ENCODE measurements at places on chromosomes 11 and 22. TPM values are rescaled to one million over a fixed set of nuclear protein-coding genes. Genes with fewer than 3 reads are reported as not detected.

- H3K36me3 ChIP-seq: no peaks in the 10 kb centered on the region
- H3K27me3 ChIP-seq: no peaks in the 10 kb centered on the region
- no peak overlapping the region for H3K27ac ChIP-seq
- H3K4me3 ChIP-seq: no peak overlapping the region
- DNase-seq: no peak
Observed at GRCh38 chr11:96052921-96053651, 129.2 kb upstream of the MTMR2 start.

DNA sequence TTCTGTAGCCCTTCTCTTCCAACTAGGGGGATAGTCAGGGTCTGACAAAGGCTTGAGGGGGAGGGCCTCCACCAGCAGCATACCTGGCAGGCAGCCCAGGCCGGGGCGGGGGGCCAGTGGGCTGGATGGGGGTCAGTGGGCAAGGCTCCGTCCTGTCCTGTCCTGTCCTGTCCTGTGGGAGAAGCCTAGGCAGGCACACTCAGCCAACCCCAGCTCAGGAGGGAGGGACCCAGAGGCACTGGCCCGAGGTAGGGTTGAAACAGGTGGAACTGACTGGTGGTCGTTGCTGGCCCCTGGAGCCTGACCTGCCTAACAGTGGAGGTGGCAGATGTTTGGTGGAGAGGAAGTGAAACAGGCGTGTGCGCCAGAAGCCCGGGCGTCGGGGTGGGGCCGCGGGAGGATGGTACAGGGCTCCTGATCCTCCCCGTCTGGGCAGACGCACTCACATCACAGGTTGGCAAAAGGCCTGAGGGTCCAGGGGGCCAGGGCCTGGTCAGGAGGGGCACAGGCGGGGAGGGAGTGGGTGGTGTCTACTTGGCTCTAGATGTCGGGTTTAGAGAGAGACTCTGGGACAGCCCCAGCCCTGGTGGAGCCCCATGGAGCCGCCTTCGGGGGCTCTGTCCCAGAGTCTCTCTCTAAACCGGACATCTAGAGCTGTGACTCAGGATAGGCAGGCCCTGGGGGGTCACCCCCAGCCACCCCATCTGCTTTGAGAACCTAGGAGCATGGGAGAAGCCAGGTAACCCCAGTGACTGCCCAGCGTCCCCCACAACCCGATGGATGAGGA, 32.5 kb upstream of the GRAMD4 start:
- H3K4me1 ChIP-seq: peaks cover 40% of the 10 kb centered on the region
- no peaks in the 10 kb centered on the region for H3K36me3 ChIP-seq
- no peak overlapping the region for H3K4me3 ChIP-seq

DNA sequence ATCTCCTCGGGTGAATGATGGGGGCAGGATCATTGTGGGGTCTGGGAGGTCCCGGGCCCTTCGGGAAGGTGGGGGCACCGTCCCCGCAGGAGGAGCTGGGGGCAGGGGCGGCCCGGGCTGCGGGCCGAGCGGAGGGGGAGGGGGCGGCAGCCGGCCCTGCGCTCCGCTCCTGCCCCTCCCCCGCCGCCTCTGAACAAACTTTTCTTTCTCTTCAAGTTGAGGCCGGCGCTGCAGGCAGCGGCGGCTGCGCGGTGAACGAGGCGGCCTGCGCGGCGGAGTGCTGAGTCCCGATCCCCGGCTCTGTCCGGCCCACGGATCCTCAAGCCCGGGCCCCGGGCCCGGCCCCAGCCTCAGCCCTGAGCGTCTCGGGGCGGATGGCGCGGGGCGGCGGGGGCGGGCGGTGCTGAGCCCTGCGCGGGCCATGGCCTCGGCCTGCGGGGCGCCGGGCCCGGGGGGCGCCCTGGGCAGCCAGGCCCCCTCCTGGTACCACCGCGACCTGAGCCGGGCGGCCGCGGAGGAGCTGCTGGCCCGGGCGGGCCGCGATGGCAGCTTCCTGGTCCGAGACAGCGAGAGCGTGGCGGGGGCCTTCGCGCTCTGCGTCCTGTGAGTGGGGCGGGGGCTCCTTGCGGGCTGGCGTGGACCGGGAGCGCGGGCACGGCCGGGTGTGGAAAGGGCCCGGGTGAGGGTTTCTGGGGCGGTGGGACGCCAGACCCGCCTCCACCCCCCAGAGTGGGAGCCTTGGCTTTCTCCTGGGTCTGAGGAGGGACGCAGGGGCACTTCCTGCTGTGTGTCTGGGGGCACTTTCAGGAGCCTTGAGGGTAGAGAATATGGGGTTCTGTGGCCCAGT, at the start of gene INPPL1:
TSS of gene INPPL1 (plus strand) at position 204 of the 847 bp plus-strand sequence. CDS start at position 422, 218 bp downstream.
- 0 out of 2 replicates have a peak, but pooled peaks cover 2% of the 10 kb centered on the region for H3K27me3 ChIP-seq
- peak within 1 kb of the TSS; percentile 94 for H3K4me3 ChIP-seq
- H3K36me3 ChIP-seq: peaks cover 10% of the 10 kb centered on the region
- peak; percentile 58 for DNase-seq
- peak within 1 kb of the TSS; percentile 89 for H3K27ac ChIP-seq
- H3K4me1 ChIP-seq: peaks cover 29% of the 10 kb centered on the region

GRCh38 chr11:17238377-17238776, 30.6 kb upstream of the PIK3C2A start:
- H3K27me3 ChIP-seq: peaks cover 3% of the 10 kb centered on the region
- no peak for DNase-seq
- no peaks in the 10 kb centered on the region for H3K36me3 ChIP-seq
- no peak overlapping the region for H3K27ac ChIP-seq
- H3K4me1 ChIP-seq: no peaks in the 10 kb centered on the region

GRCh38 chr11:32894149-32894827, 1.7 kb downstream of the QSER1 start:
- peaks cover 25% of the 10 kb centered on the region for H3K36me3 ChIP-seq
- peak overlapping the region; percentile 99 for H3K27ac ChIP-seq
- peak overlapping the region; percentile 89 for H3K4me3 ChIP-seq
- peaks cover 58% of the 10 kb centered on the region for H3K4me1 ChIP-seq
- no peaks in the 10 kb centered on the region for H3K27me3 ChIP-seq

DNA sequence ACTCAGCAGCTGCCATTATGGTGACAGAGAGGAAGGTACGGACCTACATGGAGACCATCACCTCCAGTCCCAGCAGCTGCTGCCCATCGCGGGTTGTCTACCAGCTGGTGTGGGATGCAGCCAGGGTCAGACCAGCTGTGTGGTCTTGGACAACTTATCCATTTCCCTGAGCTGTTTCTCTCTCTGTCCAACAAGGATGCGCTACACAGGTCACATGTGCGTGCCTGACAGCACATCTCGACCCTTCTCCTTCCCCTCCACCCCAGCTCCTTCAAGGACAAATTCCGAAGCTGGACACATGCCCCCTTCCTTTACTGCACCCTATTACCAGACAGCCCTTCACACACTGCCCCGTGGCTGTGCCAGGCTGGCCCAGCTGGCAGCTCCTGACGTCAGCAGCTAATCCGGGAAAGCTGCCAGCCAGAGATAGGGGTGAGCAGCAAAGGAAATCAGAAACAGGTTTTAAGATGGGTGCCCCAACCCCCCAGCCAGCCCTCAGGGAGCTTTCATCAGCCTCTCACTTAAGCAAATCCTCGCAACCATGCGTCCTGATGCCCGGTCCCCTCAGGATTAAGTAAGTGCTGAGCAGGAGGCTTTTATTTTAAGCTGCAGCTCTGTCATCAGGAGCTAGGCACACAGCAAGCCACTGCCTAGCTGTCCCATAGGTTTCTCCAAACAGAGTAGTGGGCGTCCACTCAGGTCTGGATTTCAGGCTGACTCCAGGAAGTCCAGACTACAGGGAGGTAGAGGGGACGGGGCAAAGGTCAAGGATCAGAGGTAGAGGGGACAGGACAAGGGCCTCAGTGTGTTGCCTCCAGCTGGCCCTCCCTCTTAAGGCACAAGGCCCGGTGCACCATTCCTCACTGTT, 20.3 kb downstream of the TEF start:
- no peaks in the 10 kb centered on the region for H3K36me3 ChIP-seq
- DNase-seq: no peak
- no peak overlapping the region for H3K27ac ChIP-seq
- no peaks in the 10 kb centered on the region for H3K27me3 ChIP-seq

GRCh38 chr11:34654483-34655334, 33.8 kb downstream of the EHF start:
- DNase-seq: peak; percentile 12
- 0 out of 2 replicates have a peak, but pooled peaks cover 3% of the 10 kb centered on the region for H3K36me3 ChIP-seq
- peaks cover 57% of the 10 kb centered on the region for H3K4me1 ChIP-seq
- peak overlapping the region; percentile 52 for H3K27ac ChIP-seq

GRCh38 chr11:107468596-107468995, 11.0 kb upstream of the CWF19L2 start:
- no peaks in the 10 kb centered on the region for H3K36me3 ChIP-seq
- no peak overlapping the region for H3K27ac ChIP-seq
- no peak for DNase-seq
- H3K4me1 ChIP-seq: no peaks in the 10 kb centered on the region
- H3K27me3 ChIP-seq: peaks cover 11% of the 10 kb centered on the region

DNA sequence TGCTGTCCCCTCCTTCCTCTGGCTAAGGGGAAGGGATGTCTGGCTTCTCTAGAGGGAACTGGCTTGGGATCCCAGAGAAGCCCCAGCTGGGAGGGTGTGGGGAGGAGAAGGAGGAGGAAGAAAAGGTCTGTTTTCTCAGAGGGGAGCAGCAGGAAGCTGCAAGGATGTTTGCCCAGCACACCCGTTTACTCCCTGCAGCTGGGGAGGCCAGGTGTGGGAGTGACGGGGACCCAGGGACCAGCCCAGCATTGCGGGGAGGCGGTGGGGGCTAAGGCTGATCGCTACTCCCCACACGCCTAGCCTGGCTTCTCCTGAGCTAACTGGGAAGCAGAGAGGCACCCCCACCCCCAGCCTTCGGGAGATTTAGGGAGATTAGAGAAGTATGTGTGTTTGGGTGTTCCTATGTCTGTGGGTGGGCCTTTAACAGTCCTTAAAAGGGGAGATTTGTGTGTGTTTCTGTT, 3.9 kb downstream of the CREB3L1 start:
- H3K4me1 ChIP-seq: peaks cover 48% of the 10 kb centered on the region
- DNase-seq: no peak
- no peaks in the 10 kb centered on the region for H3K36me3 ChIP-seq
- H3K27me3 ChIP-seq: peaks cover 7% of the 10 kb centered on the region
- peak overlapping the region; percentile 56 for H3K27ac ChIP-seq

GRCh38 chr22:41369424-41369745, 12.4 kb upstream of the TEF start:
- H3K27ac ChIP-seq: no peak overlapping the region
- peaks cover 11% of the 10 kb centered on the region for H3K4me1 ChIP-seq
- no peaks in the 10 kb centered on the region for H3K27me3 ChIP-seq
- no peaks in the 10 kb centered on the region for H3K36me3 ChIP-seq
- no peak overlapping the region for H3K4me3 ChIP-seq

GRCh38 chr11:13883589-13883988, 78.9 kb upstream of the SPON1 start:
- H3K27ac ChIP-seq: no peak overlapping the region
- no peak for DNase-seq
- no peaks in the 10 kb centered on the region for H3K27me3 ChIP-seq
- no peak overlapping the region for H3K4me3 ChIP-seq

- 0 out of 2 replicates have a peak overlapping the region, but pooled peaks have one; percentile 63 for H3K27ac ChIP-seq
- no peak overlapping the region for H3K4me3 ChIP-seq
- no peaks in the 10 kb centered on the region for H3K36me3 ChIP-seq
- H3K27me3 ChIP-seq: peaks cover 27% of the 10 kb centered on the region
- DNase-seq: no peak
Observed at GRCh38 chr22:42289671-42290541, 19.5 kb upstream of the TCF20 start.

The PAMR1 gene
- 2.3 TPM for total RNA-seq

The CASP12 gene
- not detected for total RNA-seq

The OMP gene
- total RNA-seq: not detected

The RNF169 gene
- total RNA-seq: 11.0 TPM

The DAGLA gene
- 3.4 TPM for total RNA-seq
